ENCODE measurements at places on chromosomes 5 and 9. TPM values are rescaled to one million over a fixed set of nuclear protein-coding genes. Genes with fewer than 3 reads are reported as not detected.

The GHR gene
- total RNA-seq, result 2.3 TPM

GRCh38 chr5:43019614-43020398 is 20.3 kb downstream of the ANXA2R start:
- DNase-seq, result peak; percentile 87

DNA sequence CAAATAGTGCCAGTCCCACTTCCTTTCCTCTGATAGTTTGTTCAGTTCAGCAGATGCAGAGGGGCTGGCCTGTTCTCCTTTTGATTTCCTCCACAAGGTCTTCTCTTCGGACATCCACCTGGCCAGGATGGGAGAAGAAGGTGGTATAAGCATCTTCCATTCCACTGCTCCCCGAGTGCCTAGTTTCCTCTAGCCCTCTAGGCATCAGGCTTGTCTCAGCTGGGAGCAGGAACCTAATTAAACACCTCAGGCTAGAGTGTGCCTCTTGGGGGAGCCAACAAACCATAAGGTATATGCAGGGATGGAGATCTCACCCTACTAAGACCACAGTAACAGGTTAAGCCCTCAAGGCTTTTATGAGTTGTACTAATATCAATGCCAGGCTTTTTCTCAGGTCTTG is 835 bp upstream of the DND1 start:
- no peak for DNase-seq

GRCh38 chr9:35350827-35351549 is 138.9 kb upstream of the RUSC2 start:
- peak; percentile 75 for DNase-seq

GRCh38 chr9:122099271-122099869 is 6.3 kb upstream of the TTLL11 start:
- DNase-seq, result no peak

- DNase-seq, result peak; percentile 22
Observed at GRCh38 chr9:132169672-132170392, 8.0 kb downstream of the NTNG2 start.

The NEUROG1 gene
- total RNA-seq, result not detected

DNA sequence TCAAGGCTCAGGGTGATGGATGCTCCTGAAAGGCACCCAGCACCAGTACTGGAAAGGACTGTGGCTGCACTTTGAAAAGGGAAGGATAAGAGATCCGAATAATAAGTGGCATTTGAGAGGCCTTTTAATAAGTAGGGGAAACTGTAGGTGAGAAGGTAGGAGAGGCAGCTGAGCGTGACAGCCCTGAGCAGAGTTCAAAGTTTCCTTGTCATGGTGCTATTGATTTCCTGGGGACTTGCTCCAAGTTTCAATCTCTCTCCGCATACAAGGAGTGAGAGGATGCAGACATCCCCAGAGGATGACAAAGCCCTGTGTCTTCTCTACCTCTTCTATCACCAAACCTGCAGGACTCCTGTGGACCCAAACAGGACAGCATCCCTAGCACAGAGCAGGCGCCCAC is 354.5 kb downstream of the SPOCK1 start:
- no peak for DNase-seq

DNA sequence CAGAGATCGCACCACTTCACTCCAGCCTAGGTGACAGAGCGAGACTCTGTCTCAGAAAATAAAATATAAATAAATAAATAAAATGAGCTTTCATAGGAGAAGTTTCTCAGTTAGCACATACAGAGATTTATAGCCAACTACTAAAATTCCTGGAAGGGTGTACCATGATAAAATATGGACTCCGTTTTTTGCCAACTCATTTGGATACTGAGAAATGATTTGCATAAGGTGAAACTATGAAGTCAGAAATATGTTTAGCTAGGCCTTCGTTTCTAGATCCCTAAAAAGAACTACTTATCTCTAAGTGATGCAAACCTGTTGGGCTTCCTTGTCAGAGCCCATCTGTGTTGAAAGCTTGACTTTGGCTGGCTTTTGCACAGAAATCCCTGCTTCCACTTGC is 56.9 kb upstream of the SLC1A1 start:
- DNase-seq, result no peak

DNA sequence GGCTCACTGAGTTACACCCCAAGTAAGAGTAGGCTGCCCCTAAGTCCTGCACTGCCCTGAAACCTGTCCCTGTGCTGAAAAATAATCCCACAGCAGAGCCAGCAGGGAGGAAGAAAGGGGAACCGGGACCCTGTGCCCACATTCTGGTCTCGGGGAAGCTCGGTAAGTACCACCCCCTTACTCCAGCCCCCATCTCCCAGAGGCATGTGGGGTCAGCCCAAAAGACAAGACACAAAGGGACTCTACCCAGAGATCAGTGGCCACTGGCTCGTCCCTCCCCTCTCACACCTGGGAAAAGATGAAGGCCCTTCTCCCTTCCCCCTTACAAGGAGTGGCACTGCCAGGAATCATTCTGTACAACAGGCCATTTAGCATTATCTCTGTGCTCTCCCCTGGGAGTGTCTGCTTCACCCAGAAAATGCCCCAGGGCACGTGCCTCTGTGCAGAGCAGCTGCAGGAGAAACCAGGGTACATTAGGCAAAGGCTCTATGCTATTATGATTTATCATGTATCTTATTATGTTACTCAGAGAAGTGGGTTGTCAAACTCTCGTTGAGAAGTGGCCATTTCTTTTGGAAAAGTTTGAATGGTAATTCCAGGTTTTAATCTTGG is 71.3 kb downstream of the NDFIP1 start:
- no peak for DNase-seq

The C9orf50 gene
- total RNA-seq, result not detected

DNA sequence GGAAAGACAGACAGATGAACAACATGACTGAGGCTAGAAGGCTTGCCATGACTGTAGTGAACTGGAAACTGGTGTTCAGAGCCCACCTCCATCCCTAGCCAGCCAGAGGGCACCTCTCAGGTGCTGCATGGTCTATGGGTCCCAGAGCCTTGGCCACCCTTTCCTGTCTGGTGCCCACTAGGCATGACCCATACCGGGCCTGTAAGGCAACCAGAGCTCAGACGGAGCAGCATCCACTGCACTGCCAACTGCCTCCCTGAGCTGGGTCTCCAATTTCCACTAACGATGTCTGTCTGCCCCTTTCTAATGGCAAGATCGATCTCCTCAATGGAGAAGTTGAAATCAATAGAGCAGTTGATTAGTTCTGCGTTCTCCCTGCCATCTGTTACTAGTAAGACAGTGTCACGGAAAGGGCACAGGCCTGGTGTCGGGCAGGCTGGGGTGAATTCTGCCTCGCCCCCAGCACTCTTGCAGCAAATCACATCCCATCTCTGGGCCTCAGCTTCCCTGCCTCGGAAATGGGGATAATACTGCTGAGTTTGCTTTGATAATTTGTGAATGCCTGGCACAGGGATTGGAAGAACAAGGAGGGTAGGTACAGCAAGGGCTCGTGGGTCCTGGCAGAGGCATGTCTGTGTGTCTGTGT is 172.3 kb upstream of the MVB12B start:
- DNase-seq, result no peak

The SPINK14 gene
- total RNA-seq, result not detected

The CDH9 gene
- total RNA-seq, result not detected

GRCh38 chr5:69007726-69008368 is 86.0 kb upstream of the SLC30A5 start:
- DNase-seq, result peak; percentile 11

GRCh38 chr5:168736281-168736831 is 157.2 kb upstream of the PANK3 start:
- no peak for DNase-seq

- no peak for DNase-seq
Observed at GRCh38 chr5:10124287-10124686, 125.4 kb downstream of the ATPSCKMT start.

DNA sequence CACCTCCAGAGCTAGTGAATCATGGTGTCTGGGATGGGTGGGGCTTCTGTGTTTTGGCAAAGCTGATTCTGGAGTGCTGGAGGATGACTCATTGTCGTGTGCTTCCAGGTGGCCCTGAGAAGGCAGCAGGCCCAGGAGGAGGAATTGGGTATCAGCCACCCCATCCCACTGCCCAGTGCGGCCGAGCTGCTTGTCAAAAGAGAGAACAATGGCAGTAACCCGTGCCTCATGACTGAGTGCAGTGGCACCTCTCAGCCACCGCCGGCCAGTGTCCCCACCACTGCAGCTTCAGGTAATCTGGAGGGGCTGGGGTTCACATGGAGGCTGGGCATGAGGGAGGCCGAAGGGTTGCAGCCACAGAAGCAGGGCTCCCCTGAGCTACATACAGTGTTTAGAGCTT is 5.4 kb downstream of the DMRT1 start:
- no peak for DNase-seq

Measured in astrocyte (in vitro differentiated cells and primary cell).